Stomach (tissue), 19 donors: ENCODE measurements at places on chromosomes 2 and 18. TPM values are rescaled to one million over a fixed set of nuclear protein-coding genes. Genes with fewer than 3 reads are reported as not detected.
A peak's percentile ranks its signal among the peaks of the same experiment; 100 is the strongest.

ZNF385B gene
- 8.1 TPM for polyA plus RNA-seq

- peak; percentile 40 for DNase-seq
- no peaks in the 10 kb centered on the region for H3K36me3 ChIP-seq
- H3K4me1 ChIP-seq, result no peaks in the 10 kb centered on the region
- no peak overlapping the region for H3K27ac ChIP-seq
- no peak overlapping the region for H3K4me3 ChIP-seq
Observed at GRCh38 chr2:2192091-2192955, 138.8 kb downstream of the MYT1L start.

DNA sequence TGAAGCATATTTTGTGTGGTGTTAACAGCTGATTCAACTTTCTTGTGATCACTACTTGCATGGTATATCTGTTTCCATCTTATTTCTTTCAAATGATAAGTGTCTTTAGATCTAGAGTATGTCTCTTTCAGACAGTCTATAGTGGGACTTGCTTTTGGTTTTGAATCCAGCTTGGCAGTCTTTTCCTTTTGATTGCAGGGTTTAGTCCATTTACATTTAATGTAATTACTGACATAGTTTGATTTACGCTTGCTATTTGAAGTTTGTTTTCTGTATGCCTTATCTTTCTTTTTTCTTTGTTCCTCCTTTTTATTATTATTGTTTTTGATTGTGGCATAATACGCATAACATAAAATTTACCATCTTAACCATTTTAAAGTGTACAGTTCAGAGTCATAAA lies 9.2 kb upstream of the RALBP1 start:
- H3K4me1 ChIP-seq, result no peaks in the 10 kb centered on the region
- H3K4me3 ChIP-seq, result no peak overlapping the region
- no peak for DNase-seq
- H3K36me3 ChIP-seq, result no peaks in the 10 kb centered on the region
- no peak overlapping the region for H3K27ac ChIP-seq

DNA sequence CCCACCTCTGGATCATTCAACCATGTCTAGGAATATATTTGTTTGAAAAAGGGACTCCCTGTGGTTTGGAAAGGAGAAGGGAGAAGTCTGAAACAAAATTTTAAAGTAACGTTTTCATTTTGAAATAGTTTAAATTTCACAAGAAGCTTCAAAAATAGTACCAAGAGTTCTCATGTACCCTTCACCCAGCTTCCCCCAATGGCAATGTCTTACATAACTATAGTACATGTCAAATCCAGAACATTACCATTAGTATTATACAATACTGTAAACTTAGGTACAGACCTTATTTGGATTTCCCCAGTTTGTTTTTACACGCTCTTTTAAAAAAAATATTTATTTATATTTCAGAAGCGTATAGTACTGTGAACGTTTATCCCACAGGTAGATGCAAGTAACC lies 4.0 kb upstream of the LYG2 start:
- DNase-seq, result no peak
- no peaks in the 10 kb centered on the region for H3K4me1 ChIP-seq
- peaks cover 13% of the 10 kb centered on the region for H3K36me3 ChIP-seq
- H3K4me3 ChIP-seq, result no peak overlapping the region

GRCh38 chr2:108244667-108245414 lies 5.1 kb downstream of the SULT1C3 start:
- no peaks in the 10 kb centered on the region for H3K27me3 ChIP-seq
- H3K4me1 ChIP-seq, result no peaks in the 10 kb centered on the region
- H3K27ac ChIP-seq, result no peak overlapping the region
- no peaks in the 10 kb centered on the region for H3K36me3 ChIP-seq

ELOA2 gene
- not detected for polyA plus RNA-seq

FBXO48 gene
- polyA plus RNA-seq, result 0.58 TPM

MAP3K2 gene
- 7.4 TPM for polyA plus RNA-seq

DNA sequence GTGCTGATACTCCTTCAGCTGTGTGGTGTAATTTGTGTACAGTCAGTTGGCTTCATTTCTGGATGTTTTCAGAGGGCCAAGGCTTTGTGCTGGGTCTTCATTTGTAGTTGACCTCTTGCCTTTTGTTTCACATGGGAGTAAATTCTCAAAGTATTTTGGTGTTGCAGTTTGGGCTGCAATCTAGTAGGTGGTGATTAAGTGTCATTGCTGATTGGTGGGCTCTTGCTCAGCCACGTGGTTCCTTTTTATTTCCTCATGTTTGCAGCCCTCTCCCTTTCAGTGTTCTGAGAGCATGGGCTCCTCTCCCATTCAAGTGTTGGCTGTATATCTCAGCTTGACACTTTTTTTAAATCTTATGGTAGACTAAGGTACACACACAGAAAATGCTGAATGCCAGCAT lies 96.8 kb downstream of the SNTG2 start:
- no peak for DNase-seq
- H3K36me3 ChIP-seq, result no peaks in the 10 kb centered on the region
- no peaks in the 10 kb centered on the region for H3K4me1 ChIP-seq
- H3K4me3 ChIP-seq, result no peak overlapping the region
- no peak overlapping the region for H3K27ac ChIP-seq
- no peaks in the 10 kb centered on the region for H3K27me3 ChIP-seq

- H3K4me1 ChIP-seq, result peaks cover 67% of the 10 kb centered on the region
- DNase-seq, result no peak
- no peaks in the 10 kb centered on the region for H3K27me3 ChIP-seq
- no peaks in the 10 kb centered on the region for H3K36me3 ChIP-seq
- no peak overlapping the region for H3K27ac ChIP-seq
- H3K4me3 ChIP-seq, result no peak overlapping the region
Observed at GRCh38 chr2:179255129-179255528, 9.5 kb downstream of the SESTD1 start.

FTCDNL1 gene
- 0.31 TPM for polyA plus RNA-seq

GKN1 gene
- polyA plus RNA-seq, result 2,484 TPM

DNA sequence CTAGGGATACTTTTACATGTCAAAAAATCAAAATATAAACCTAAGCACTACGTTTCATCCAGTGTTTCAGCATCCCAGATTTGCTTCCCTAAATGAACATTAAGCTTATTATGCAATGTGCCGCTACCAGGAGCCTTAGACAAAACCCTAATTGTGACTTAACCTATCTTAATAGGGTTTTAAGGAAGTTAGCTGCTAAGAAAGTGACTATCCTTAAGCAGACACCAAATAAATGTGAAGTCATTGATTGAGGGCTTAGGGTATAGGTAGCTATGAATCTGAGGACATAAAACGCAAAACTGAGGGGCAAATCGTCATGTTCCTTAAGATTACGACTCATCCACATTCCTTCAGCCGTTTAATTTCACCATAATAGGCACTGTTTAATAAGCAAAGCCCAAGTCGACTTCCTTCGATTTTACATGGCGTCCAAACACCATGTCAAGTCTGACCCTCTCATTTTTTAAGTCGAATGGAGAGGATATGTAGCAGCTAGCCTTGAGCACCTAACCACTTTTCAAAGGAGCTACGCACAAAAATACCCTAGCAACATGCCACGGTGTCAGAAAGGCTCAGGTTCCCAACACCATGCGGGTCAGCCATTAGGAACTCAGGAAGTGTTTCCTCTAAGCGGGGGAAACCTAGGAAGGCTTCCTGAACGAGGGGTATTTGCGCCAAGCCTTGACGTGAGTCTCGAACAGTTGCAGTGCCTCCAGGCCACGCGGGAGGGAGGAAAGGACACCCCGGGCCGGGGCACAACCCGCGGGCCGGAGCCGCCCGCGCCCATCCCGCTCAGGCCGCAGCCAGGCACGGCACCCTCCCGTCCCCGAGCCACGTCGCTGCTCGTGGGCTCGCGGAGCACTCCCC lies 1.0 kb downstream of the HDLBP start:
- H3K27me3 ChIP-seq, result no peaks in the 10 kb centered on the region
- DNase-seq, result no peak
- H3K4me1 ChIP-seq, result peaks cover 51% of the 10 kb centered on the region
- peak overlapping the region; percentile 88 for H3K4me3 ChIP-seq
- H3K27ac ChIP-seq, result peak overlapping the region; percentile 98

- DNase-seq, result no peak
- H3K36me3 ChIP-seq, result no peaks in the 10 kb centered on the region
- no peaks in the 10 kb centered on the region for H3K4me1 ChIP-seq
- H3K27ac ChIP-seq, result no peak overlapping the region
- no peak overlapping the region for H3K4me3 ChIP-seq
- no peaks in the 10 kb centered on the region for H3K27me3 ChIP-seq
Observed at GRCh38 chr18:24548583-24548982, 88.1 kb downstream of the HRH4 start.

- no peaks in the 10 kb centered on the region for H3K27me3 ChIP-seq
- no peak for DNase-seq
- no peak overlapping the region for H3K27ac ChIP-seq
- H3K4me3 ChIP-seq, result no peak overlapping the region
Observed at GRCh38 chr2:107585851-107586250, 240.8 kb upstream of the RGPD4 start.

DNA sequence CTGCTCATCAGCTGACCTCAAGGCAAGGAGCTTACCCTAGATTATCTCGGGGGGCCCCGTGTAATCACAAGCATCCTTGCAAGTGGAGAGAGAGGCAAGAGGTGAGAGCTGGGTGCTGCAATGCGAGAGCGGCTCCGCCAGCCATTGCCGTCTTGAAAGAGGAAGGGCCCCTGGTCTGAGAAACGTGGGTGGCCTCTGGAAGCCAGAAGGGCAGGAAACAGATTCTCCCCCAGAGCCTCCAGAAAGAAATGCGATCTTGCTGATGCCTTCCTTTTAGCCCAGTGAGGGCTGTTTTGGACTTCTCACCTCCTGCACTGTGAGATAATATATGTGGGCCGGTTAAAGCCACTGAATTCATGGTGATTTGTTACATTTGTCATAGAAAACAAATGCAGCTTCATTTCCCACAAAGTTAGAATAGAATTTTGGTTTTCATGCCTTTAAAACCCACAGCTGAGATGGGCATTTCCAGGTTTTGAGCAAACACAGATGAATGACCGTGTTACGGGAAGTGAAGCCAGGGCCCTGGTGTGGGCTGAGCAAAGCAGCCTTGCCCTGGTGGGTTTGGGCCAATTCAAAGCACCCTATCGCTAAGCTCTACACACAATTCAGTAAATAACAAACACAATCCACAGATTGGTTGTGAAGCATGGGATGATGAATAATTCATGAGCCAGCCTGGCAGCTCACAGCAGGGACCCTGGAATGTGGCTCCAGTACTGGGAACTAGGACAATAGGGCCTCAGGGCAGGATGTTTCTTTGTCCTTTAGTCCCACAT lies 319.9 kb upstream of the HS6ST1 start:
- peak; percentile 25 for DNase-seq
- no peaks in the 10 kb centered on the region for H3K4me1 ChIP-seq
- H3K27ac ChIP-seq, result no peak overlapping the region
- H3K4me3 ChIP-seq, result no peak overlapping the region

DNA sequence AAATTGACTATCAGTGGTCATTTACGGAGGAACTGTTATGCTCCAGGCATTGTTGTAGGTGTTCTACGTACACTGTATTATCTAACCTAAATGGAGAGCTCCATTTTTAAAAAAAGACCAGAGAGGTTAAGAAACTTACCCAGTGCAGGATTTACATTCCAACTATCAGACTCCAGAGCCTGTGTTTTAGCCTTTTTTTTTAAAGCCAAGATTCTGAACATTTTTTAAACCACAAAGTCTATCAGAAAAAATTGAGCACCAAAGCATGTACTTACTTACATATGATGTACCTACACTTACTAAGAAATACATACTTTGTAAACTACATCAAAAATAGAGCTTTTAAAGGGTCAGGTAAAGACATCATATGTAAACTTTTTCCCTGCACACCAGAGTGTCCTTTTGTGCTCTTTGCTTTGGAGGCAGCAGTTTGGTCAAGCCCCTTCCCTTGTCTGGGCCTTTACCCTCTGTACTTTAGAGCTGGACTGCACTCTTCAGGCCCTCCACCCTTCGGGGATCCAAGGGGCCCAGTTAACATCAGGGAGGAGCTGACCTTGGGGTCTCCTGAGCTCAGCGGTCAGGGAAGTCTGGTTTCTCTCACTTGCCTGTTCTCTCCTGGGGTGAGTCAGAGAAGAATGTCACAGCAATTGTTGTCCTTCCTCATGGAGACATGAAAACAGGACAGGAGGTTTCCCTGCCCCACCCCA lies 58.4 kb downstream of the ITGB1BP1 start:
- H3K27ac ChIP-seq, result no peak overlapping the region
- H3K36me3 ChIP-seq, result peaks cover 96% of the 10 kb centered on the region
- H3K4me3 ChIP-seq, result no peak overlapping the region
- no peaks in the 10 kb centered on the region for H3K4me1 ChIP-seq

DNA sequence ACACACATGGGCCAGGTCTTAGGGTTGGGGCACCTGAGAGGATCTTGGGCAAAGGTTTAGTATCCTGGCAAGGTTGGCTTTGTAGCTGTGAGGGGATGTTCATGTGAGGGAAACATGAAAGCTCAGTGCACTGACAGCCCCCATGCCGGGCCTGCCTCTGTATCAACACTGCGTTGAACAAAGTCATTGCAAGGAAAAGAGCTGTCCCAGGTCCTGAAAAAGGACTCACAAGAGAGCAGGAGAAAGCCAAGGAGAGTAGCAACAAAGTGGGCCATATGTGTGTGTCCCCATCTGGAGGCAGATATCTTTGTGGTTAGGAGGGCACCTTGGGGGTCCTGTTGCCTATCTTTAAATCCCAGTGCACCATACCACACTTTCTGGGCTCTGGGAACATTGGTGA lies 237.8 kb upstream of the THSD7B start:
- H3K27ac ChIP-seq, result no peak overlapping the region
- H3K4me3 ChIP-seq, result no peak overlapping the region
- DNase-seq, result peak; percentile 67
- H3K27me3 ChIP-seq, result no peaks in the 10 kb centered on the region

- H3K4me3 ChIP-seq, result no peak overlapping the region
- H3K4me1 ChIP-seq, result no peaks in the 10 kb centered on the region
- no peaks in the 10 kb centered on the region for H3K36me3 ChIP-seq
- no peak for DNase-seq
- H3K27ac ChIP-seq, result peak overlapping the region; percentile 13
Observed at GRCh38 chr18:6055711-6056110, 160.4 kb upstream of the TMEM200C start.

- no peak overlapping the region for H3K4me3 ChIP-seq
- no peaks in the 10 kb centered on the region for H3K36me3 ChIP-seq
- DNase-seq, result no peak
- no peaks in the 10 kb centered on the region for H3K27me3 ChIP-seq
- H3K27ac ChIP-seq, result no peak overlapping the region
Observed at GRCh38 chr2:136006658-136007057, 21.2 kb upstream of the DARS1 start.

- no peaks in the 10 kb centered on the region for H3K27me3 ChIP-seq
- no peaks in the 10 kb centered on the region for H3K4me1 ChIP-seq
- DNase-seq, result no peak
- no peak overlapping the region for H3K4me3 ChIP-seq
- H3K27ac ChIP-seq, result no peak overlapping the region
Observed at GRCh38 chr2:53366543-53366942, 401.1 kb upstream of the CHAC2 start.

ZDBF2 gene
- 1.4 TPM for polyA plus RNA-seq

CCDC138 gene
- polyA plus RNA-seq, result 1.3 TPM

VSNL1 gene
- polyA plus RNA-seq, result not detected

SPP2 gene
- polyA plus RNA-seq, result not detected
